ENCODE measurements at places on chromosomes 2 and 18.

DNA sequence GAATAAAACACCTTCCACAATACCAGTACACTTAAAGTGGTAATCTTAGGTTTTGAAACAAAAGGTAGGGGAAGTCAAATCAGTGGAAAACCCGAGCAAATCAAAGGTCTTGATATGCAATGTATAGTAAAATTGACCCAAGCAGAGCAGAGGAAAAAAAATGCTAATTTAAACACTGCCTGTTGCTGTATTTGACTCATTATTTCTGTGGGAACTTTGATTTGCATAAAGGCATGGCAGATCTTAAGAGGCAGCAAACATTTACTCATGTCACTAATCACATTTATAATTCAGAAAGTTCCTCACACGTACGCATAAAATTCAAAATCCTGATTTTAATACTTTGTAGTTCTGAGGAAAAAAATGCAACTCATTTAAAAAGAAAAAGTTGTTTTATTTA, 64.4 kb downstream of the IKZF2 start:
- no peaks in the 10 kb centered on the region for H3K36me3 ChIP-seq
- no peak overlapping the region for H3K27ac ChIP-seq
- H3K27me3 ChIP-seq: no peaks in the 10 kb centered on the region
- peaks cover 21% of the 10 kb centered on the region for H3K4me1 ChIP-seq
- no peak overlapping the region for H3K4me3 ChIP-seq

- no peaks in the 10 kb centered on the region for H3K4me1 ChIP-seq
- no peaks in the 10 kb centered on the region for H3K36me3 ChIP-seq
- H3K27me3 ChIP-seq: peaks cover 16% of the 10 kb centered on the region
- no peak overlapping the region for H3K4me3 ChIP-seq
- H3K27ac ChIP-seq: no peak overlapping the region
Observed at GRCh38 chr2:66582987-66583880, 148.3 kb downstream of the MEIS1 start.

- no peaks in the 10 kb centered on the region for H3K27me3 ChIP-seq
- H3K4me3 ChIP-seq: no peak overlapping the region
- no peak overlapping the region for H3K27ac ChIP-seq
- no peaks in the 10 kb centered on the region for H3K4me1 ChIP-seq
Observed at GRCh38 chr2:15076668-15077067, 444.2 kb downstream of the LRATD1 start.

DNA sequence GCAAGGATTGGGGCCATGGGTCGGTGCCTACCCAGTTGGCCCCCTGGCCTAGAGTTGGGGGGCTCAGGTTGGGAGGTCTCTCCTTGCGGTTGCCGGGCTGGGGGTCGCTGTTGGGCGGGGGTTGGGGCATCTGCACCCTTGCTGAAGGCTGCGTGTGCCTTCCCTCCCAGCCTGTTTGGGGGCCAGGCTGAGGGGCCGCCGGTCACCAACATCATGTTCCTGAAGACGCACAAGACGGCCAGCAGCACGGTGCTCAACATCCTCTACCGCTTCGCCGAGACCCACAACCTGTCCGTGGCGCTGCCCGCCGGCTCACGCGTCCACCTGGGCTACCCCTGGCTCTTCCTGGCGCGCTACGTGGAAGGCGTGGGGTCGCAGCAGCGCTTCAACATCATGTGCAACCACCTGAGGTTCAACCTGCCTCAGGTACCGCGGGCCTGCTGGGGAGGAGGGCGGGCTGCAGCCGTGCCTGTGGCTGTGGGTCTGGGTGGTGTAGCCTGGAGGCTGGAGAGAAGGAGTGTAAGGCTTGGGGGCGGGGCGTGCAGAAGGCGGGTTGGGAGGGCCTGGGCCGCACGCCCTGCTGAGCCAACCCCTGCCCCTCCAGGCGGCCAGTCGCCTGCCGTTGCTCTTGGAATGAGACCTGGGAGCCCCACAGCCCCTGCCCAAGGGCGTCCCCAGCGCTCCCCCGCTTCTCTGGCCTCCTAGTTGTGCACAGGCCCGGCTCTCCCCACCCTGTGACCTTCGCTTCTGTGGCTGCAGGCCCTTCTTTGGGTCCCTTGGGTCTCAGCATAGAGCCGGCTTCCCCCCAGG, 7.2 kb upstream of the NEU4 start:
- no peaks in the 10 kb centered on the region for H3K4me1 ChIP-seq
- no peaks in the 10 kb centered on the region for H3K36me3 ChIP-seq
- peaks cover 54% of the 10 kb centered on the region for H3K27me3 ChIP-seq
- no peak overlapping the region for H3K4me3 ChIP-seq
- DNase-seq: no peak
- H3K27ac ChIP-seq: no peak overlapping the region

DNA sequence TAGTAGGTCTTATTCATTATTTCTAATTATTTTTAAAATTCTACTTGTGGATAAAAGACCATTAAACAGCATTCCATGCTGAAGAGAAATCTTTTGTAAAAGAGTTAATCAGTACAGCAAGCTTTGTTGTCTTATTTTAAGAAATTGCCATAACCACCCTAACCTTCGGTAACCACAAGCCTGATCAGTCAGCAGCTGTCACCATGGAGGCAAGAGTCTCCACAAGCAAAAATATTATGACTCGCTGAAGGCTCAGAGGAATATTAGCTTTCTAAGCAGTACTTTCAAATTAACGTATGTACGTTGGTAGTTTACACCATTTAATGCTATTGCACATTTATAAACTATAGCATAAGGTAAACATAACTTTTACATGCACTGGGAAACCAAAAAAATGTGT, 650.5 kb upstream of the LINC00305 start:
- no peaks in the 10 kb centered on the region for H3K36me3 ChIP-seq
- DNase-seq: no peak
- no peaks in the 10 kb centered on the region for H3K27me3 ChIP-seq
- H3K4me1 ChIP-seq: no peaks in the 10 kb centered on the region

DNA sequence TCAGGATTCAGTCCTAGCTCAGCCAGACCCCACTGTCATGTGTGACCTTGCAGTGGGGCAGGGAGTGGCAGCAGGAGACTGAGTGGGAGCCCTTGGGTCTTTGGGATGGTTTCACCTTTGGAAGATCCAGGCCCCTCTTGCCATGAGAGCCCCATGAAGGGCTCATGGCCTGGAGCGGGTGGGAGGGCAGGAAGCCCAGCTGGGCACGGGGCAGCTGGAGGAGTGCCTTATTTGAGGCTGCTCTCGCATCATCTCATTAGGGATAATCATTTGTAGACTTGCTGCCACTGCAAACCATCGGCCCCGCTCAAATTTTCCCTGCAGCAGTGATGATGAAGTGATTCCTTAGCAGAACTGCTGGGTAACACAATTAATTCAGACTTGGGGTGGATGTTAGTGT, 73.9 kb downstream of the TGOLN2 start:
- no peak overlapping the region for H3K4me3 ChIP-seq
- no peak for DNase-seq
- H3K36me3 ChIP-seq: peaks cover 12% of the 10 kb centered on the region

- H3K4me1 ChIP-seq: no peaks in the 10 kb centered on the region
- no peak for DNase-seq
- H3K4me3 ChIP-seq: no peak within 1 kb of the TSS
- no peaks in the 10 kb centered on the region for H3K27me3 ChIP-seq
- no peaks in the 10 kb centered on the region for H3K36me3 ChIP-seq
Observed at GRCh38 chr2:143128681-143129580, at the start of gene ARHGAP15. Gene ARHGAP15 (plus strand): TSS chr2:143129419.

DNA sequence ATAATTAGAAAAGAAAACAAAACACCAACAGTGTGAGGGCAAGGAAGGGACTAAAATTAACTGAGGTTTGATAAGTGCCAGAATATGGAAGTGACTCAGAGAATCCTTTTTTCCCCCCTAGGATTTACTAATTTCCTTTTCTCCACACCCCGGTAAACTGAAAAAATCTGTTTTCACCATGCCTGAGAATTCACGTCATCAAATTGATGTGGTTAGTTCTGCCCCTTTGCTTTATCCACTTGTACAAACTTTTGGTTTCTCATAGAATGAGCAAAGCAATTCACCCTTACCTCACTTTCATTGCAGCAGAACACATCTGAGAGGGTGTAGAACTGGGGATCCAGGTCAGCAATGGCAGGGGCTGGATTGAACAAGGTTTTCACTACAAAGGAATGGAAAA, 57.8 kb downstream of the RBKS start:
- no peak overlapping the region for H3K27ac ChIP-seq
- H3K4me1 ChIP-seq: peaks cover 9% of the 10 kb centered on the region
- H3K36me3 ChIP-seq: no peaks in the 10 kb centered on the region
- no peak for DNase-seq

DNA sequence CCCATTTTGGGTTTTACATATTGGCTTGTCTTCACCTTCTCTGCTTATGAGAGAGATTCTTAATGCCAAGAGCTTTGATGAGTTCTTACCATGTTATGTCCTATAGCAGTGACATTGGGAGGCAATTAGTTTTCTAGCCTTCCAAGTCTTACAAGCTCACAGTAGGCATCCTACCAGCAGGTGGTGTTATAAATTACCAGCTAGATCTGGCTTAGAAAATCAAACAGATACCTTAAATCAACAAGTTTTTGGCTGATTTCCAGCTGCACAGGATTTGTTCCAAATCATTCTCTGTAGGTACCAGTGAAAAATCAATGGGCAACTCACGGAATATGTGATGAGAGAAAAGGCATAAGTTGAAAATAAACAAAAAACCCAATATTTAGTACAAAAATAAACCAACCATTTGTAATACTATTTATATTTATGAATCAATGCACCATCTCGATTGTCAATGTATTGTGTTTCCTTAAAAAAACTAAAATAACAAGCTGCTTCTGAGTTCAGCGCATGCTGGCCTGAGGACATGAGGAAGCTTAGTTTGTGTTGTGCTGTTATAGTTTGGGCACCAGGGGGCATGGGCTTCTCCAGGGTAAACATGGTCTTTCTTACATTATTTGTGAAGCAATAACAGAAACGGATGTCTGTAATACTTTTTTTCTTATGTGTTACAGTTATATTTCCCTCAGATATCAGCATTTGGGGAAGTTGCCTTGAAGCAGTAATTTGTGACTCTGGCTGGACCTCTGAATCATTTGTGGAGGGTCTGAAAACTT, 34.1 kb upstream of the NXPH2 start:
- H3K27ac ChIP-seq: no peak overlapping the region
- no peaks in the 10 kb centered on the region for H3K36me3 ChIP-seq
- H3K27me3 ChIP-seq: no peaks in the 10 kb centered on the region

GRCh38 chr2:38654528-38655381, 11.2 kb upstream of the GALM start:
- H3K36me3 ChIP-seq: no peaks in the 10 kb centered on the region
- no peak overlapping the region for H3K27ac ChIP-seq
- H3K4me3 ChIP-seq: no peak overlapping the region
- DNase-seq: no peak
- H3K4me1 ChIP-seq: no peaks in the 10 kb centered on the region

- DNase-seq: no peak
- no peaks in the 10 kb centered on the region for H3K36me3 ChIP-seq
- H3K27me3 ChIP-seq: no peaks in the 10 kb centered on the region
- H3K4me3 ChIP-seq: no peak overlapping the region
- no peak overlapping the region for H3K27ac ChIP-seq
- H3K4me1 ChIP-seq: no peaks in the 10 kb centered on the region
Observed at GRCh38 chr2:83394134-83394904, 1064.8 kb downstream of the SUCLG1 start.

DNA sequence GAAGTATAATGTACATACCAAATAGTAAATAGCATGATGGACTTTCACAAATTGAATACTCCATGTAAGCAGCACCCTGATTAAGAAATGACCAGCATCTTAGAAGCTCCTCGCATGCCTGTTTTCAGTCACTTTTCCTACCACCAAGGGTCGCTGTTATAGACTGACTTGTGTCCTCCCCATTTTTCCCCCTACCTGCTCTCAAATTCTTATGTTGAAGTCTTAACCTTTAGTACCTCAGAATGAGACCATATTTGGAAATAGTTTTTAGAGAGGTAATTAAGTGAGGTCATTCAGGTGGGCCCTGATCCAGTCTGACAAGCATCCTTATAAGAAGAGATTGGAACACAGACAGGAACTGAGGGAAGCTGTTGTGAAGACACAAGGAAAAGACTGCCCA, 125.9 kb downstream of the LYPD6 start:
- H3K27me3 ChIP-seq: no peaks in the 10 kb centered on the region
- no peak overlapping the region for H3K27ac ChIP-seq
- no peaks in the 10 kb centered on the region for H3K36me3 ChIP-seq
- H3K4me3 ChIP-seq: no peak overlapping the region

DNA sequence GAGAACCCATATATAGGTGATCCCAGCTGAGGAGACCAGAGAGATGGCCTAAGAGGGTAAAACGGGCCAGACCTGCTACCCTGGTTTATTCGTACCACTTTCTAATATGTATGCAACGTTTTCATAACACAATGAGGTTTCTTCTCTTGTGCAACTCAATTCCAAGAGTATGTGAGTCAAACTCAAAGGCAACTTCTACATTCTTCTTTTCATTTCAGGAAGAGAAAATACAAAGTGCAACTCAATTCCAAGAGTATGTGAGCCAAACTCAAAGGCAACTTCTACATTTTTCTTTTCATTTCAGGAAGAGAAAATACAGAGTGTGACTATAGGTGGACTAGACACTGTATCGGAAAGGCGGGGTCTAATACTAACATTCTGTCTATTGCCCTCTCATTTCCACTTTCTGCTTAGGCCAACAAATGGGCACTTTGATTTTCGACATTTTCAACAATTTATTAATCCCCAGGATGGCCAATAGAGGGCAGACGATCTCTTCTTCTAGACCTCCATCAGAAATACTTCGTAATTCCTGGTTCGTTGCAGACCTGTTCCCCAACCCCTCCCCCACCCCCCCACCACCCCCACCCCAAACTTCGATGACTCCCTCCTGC, 3.7 kb upstream of the CRIM1 start:
- peaks cover 28% of the 10 kb centered on the region for H3K4me1 ChIP-seq
- no peak overlapping the region for H3K27ac ChIP-seq
- no peak overlapping the region for H3K4me3 ChIP-seq
- H3K27me3 ChIP-seq: no peaks in the 10 kb centered on the region

DNA sequence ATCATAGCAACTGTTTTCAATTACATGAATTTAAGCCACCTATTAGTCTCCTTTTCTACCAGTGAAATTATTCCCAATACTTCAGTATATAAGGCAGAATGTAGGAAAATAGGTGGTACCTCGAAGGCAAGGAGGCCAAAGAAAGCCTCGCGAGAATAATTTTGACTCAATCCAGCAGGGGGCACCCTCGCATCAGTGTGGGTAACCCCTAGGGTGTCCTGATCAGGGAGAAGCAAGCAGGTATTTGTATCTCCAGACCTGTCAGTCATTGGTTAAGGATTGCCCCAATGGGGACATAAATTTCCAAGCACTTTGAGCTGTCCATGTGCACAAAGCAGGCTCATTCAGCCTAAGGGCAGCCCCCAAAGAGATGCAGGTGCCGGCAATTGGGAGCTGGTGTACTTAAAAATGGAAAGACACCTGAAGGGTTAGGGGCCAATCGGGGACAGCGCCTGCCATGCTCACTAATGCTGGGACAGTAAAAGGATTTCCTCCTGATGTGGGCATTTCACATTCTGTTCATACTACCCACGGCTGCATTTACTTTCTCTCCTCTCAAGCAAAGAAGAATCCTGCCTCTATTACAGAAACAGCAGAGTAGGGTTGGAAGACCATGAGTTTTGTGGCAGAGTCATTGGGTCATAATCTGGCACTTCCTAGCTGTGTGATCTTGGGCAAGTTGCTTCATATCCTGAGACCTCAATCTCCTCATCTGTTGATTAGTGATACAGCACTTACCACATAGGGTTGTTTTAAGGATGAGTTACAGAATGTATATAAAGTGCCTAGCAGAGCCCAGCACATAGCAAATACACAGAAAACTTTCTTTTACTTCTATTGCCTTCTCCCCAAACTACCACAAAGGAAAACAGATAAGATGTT, 136.1 kb downstream of the ICOS start:
- H3K36me3 ChIP-seq: no peaks in the 10 kb centered on the region
- H3K4me3 ChIP-seq: no peak overlapping the region
- H3K4me1 ChIP-seq: no peaks in the 10 kb centered on the region
- H3K27ac ChIP-seq: no peak overlapping the region
- peak; percentile 59 for DNase-seq
- H3K27me3 ChIP-seq: peaks cover 74% of the 10 kb centered on the region

Data from Calu3 (cell line).